ENCODE measurements at places on chromosomes 11 and 22. TPM values are rescaled to one million over a fixed set of nuclear protein-coding genes. Genes with fewer than 3 reads are reported as not detected.

DNA sequence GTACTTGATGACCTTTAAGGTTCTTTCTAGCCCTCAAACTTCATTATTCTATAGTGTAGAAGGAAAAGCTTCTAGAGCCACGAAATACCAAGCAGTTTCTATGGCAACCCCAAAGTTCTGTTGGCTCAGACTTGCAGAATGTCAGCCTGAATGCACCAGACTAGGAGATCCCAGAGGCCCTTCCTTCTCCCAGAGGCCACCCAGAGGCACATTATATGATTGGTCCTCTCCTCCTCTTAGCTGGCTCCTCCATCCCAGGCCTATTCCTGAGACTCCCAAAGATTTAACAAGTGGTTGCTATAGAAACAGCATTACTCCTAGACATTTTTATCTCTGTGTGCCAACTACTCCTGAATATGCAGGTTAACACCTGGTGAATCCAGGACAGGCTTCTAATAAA is 69.2 kb upstream of the CCDC90B start:
- no peak for DNase-seq

The COA4 gene
- 72.5 TPM for total RNA-seq

The WT1 gene
- total RNA-seq: not detected

GRCh38 chr11:19644316-19644715 is 68.3 kb upstream of the NAV2 start:
- no peak for DNase-seq

GRCh38 chr22:21952586-21953571 is at the start of gene PPM1F:
Gene PPM1F, minus strand, starts transcription at chr22:21952848. Its CDS starts 6,800 bp downstream, at chr22:21946048.
- DNase-seq: peak; percentile 92

The APOL5 gene
- total RNA-seq: not detected

The OR52E8 gene
- not detected for total RNA-seq

DNA sequence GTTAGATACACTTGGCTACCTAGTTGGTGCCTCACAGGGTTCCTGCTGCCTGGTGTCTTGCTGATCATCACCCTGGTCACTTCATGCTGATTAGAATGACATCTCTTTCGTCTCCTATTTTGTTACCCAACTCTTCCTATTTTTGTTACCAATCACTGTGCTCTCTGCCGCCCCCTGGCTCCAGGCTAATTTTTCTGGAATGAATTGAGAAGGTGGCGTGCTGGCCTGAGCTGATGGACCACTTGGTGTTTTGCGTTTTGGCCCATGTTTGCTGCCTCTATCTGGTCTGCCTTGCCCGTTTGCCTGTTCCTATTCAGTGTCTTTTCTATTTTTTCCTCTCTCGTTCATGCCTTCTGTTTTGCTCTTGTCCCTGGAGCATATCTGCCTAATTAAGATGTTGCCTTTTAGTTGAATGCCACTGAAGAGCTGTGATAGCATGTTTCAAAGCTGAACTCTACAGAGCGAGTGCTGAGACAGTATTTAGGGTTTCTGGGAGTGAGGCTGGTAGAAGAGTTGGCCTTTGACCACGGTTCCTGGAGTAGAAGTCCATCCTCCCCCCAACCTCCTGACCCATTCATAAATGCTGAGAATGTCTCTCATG is 5.9 kb upstream of the ATF4 start:
- peak; percentile 79 for DNase-seq

GRCh38 chr11:83971063-83971462 is 684.9 kb upstream of the CCDC90B start:
- no peak for DNase-seq

GRCh38 chr11:10666556-10667520 is 26.7 kb downstream of the IRAG1 start:
- DNase-seq: no peak

DNA sequence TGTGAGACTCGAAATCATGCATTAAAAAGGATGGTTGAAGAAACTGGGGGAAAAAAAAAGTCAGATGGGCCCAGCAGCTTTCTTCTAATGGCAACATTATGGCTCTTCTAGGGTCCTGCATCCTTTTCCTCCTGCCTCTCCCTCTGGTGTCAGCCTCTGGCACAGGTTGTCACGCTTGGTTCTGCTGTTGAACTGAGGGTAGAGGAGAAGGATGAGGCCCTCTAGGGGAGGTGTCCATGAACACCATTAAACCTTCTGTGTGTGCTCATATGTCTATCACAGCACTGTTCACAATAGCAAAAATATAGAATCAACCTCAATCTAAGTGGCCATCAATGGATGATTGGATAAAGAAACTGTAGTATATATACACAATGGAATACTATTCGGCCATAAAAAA is 36.0 kb downstream of the BUD13 start:
- DNase-seq: no peak

The SLC22A9 gene
- not detected for total RNA-seq

DNA sequence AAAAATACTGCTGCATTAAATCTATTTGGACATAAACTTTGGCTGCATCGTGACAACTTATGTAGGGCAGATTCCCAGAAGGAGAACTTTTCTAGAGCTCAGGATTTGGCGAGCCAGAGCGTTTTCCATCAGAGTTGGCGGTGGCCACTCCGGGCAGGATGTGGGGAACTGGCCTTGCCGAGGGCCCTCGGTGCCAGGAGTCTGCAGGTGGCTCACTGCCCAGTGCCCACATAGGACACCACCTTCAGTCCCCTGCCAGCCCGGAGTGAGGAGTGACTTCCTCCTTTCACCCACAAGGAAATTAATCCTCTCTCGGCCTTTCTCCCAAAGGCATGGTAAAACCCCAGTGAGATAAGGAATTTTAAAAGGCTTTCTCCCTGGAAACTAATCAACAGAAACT is 1.6 kb upstream of the LGALS2 start:
- DNase-seq: peak; percentile 74

The ZNF70 gene
- total RNA-seq: 3.8 TPM

- no peak for DNase-seq
Observed at GRCh38 chr22:28593299-28593698, 86.3 kb downstream of the TTC28 start.

DNA sequence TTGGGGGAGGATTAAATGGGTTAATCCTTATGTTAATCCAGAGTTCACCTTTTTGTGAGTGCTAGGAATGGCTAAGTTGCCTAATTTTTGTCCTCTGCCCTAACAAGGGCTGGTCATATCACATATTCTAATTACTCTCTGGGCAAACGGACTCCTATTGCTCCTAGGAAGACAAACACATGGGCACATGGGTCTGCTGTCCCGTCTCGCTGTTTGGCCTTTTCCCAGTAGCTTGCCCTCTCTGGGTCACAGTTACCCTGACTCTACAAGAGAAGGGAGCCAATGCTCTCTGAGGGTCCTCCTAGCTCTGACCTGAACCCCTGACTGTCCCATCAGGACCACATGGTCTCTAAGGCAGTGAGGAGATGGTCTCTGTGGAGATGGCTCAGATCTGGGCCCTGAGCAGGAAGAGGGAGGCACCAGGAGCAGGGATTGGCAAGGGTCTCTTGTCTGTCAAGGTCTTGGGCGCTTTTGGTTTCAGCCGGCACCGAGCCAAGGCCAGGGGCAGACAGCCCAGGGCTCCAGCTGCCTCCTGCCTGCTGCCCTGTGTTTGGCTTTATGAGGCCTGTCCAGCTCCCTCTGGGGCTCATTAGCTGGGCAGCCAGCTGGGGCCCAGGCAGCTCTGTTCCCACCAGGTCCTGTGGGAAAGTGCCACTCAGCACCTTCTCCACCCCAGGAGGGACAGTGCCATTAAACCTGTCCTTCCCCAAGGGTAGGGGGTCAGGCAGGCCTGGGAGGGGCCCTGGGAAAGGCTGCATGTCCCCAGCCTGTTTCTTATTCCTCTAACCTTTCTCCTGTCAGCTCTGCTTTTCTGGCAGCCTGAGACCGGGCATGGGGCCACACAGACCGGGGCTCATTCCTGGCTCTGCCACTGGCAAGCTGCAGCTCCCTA is 559.9 kb downstream of the MN1 start:
- no peak for DNase-seq

GRCh38 chr11:121112498-121113455 is 11.7 kb downstream of the TECTA start:
- DNase-seq: peak; percentile 49

All from left colon (tissue), 2 donors.